ENCODE measurements at places on chromosomes 3 and 15.

DNA sequence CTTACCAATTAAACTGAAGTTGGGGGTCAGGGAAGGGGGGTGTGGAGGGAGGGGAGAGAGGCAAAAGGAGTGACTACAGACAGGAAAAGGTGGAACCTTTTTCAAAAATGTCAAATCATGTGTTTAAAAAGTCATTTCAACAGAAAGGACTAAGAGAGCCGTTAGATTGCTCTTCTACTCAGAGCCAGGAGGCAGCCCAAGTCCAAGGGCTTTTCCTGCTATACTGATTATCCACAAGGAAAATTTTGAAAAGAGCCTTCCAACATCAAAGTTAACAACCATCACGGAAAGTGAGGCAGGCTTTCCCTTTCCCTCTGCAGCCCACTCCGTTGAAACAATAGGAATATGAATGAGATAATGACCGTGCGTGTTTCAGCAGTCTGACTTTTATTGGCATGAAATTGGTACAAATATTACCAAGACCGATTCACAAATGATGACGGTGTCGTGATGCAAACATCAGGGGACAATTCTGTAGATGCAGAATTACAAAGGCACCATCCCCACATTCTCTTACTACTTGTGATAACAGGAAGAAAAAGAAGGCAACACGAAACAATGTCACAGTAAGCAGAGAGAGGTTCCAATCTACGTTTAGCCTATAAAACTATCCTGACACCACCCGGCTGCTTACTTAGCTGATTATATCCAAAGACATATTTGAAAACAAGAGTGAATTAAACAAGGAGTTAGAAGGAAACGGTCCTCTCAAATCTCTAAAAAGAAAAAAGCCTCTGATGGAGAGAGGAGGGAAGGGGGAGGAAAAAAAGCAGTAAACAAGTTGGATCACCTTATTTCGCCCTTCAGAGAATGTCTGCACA lies 453.7 kb downstream of the FOXP1 start:
- DNase-seq, result peak; percentile 66

DNA sequence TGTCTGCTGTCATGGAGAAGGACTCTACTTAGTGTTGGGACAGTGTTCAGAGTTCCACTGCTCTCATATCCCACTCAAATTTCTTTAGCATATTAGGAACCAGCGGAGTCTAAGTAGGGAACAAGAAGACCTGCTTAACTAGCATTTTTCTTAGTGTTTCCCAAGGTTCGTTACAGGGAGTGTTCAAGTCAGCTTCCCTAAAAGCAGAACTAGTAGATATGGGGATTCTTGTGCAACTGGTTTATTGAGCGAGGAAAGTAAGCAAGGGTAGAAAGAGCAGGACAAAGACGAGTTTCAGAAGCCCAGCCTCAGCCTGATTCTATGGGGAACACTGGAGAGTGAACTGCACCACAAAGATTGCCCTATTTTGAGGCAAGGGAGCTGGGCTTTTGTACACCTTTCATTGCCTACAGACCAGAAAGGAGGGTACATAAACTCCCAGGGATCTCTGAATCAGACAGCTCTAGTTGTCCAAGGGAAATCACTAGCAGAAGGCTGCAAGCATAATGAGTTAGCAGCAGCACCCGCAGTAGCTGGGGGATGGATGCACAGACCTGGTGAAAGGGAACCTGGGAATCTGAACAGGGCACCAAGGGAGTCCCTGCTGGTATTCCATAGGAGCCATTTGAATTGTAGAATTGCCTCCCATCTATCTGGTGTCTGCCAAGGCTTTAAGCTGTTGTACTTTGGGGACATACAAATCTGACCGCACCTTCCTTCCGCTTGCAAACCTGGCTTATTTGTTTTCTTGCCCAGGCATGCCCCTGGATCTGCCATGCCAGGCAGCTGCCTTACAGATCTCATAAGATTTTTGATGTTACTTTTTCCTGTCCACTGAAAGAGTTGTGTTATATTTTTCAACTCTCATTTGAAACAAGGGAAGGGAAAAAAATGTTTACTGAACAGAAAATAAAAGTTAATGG lies 15.1 kb downstream of the CMTM7 start:
- DNase-seq, result peak; percentile 22

- DNase-seq, result no peak
Observed at GRCh38 chr3:122533480-122533879, 18.7 kb upstream of the KPNA1 start.

GRCh38 chr3:89184151-89184995 lies 77.0 kb downstream of the EPHA3 start:
- DNase-seq, result no peak

GRCh38 chr3:150739877-150740645 lies 22.9 kb downstream of the SIAH2 start:
- no peak for DNase-seq

GRCh38 chr3:71166339-71167240 lies 416.9 kb downstream of the FOXP1 start:
- DNase-seq, result no peak

DNA sequence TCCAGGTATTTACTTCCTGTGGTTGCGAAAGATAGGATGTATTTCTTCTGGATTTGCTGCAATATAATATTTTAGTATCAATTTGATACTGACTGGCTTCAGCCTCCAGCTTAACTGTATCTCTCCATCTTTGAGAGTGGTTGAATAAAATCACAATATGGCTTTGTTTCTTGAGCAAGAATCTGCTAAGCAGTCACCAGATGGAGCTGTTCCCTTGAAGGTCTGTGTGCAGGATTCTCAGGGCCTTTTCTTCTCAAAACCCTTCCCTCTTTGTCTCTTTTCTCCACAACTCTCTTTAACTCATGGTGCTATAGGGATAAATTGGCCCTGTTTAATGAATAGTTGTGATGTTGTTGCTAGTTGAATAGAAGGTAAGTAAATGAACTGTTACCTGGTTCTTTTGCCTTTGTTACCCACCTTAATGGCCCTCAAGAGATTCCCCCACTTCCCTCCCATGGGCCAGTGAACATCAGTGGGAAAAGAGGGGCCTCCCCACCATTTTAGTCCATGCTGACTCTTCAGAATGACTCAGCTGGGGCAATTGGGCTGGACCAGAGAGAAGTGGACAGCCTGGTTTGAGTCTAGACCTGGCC lies 34.8 kb upstream of the RAB6B start:
- DNase-seq, result peak; percentile 44

DNA sequence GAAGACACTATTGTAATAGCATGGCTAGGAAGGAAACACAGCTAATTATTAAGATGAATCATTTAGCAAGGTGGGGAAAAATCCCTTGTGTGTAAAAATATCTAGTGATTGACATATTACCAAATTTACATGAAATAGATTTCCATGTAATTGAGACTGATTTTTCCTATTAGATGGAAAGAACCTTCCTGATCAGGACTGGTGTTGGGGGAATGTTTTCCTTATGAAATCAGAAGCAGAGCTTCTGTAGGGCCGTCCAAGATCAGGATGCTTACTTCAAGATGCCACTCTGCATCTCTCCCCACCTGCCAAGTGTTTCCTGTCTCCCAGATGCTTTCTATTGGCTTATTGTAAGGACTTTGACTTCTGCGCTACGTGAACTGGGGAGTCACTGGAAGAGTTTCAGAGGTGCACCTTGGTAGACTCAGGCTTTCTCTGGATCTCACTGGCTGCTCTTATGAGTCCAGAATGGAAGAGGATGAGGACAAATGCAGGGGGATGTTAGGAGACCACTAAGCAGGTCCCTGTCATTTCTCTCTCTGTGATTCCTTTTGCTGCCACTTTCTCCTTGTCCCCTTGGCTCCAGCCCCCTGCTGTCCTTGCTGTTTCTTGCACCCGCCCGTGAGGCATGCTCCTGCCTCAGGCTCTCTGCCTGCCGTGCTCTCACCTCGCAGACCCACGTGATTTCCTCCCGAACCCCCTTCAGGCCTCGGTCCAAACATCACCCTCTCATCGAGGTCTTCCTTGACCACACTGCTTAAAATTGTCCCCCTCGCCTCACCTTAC lies 30.1 kb downstream of the BTD start:
- DNase-seq, result no peak

DNA sequence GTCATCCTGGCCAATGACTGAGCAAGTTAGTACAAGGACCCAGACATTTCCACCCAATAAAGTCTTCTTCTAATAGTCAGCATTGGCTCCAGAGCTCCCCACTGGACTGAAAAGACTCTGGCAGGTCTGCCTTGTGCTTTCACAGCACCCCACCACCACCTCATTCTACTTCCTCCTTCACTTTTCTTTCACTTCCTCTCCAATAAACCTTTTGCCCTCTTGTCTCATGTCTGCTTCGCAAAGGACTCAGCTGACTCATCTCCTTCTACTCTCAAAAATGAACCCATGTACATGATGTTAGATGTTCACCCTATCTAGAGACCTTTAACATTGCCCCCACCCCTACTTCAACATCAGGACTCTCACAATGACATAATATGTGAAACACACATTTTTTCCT lies 181.0 kb upstream of the PPP2R3A start:
- DNase-seq, result no peak

GRCh38 chr15:37100109-37100965 lies at the start of gene MEIS2:
MEIS2 (minus strand) TSS chr15:37100549; CDS start chr15:37099466, 1,083 bp downstream.
- DNase-seq, result peak; percentile 92

DNA sequence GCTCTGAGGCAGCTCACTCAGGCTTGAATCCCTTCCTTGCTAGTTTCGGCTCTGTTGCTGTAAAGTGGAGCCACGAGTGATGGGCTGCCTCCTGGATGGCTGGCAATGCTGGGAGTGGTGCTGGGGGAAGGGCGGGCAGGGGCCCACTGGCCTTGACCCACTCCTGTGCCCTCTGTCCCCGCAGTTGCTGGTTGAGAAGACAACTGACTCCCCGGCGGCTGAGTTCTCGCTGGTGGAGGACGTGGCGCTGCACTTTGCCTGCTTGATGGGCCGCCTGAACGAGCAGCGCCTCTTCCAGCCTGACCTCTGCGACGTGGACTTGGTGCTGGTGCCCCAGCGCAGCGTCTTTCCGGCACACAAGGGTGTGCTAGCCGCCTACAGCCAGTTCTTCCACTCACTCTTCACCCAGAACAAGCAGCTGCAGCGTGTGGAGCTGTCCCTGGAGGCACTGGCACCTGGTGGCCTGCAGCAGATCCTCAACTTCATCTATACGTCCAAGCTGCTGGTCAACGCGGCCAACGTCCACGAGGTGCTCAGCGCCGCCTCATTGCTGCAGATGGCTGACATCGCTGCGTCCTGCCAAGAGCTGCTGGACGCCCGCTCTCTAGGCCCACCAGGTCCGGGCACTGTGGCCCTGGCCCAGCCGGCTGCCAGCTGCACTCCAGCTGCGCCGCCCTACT lies 4.7 kb downstream of the ZBTB47 start:
- peak; percentile 19 for DNase-seq

GRCh38 chr15:95556866-95557225 lies 773.7 kb upstream of the NR2F2 start:
- DNase-seq, result no peak

- DNase-seq, result no peak
Observed at GRCh38 chr3:186589856-186590579, 19.5 kb downstream of the DNAJB11 start.

- DNase-seq, result no peak
Observed at GRCh38 chr3:122052968-122053367, 2.2 kb upstream of the CD86 start.

DNA sequence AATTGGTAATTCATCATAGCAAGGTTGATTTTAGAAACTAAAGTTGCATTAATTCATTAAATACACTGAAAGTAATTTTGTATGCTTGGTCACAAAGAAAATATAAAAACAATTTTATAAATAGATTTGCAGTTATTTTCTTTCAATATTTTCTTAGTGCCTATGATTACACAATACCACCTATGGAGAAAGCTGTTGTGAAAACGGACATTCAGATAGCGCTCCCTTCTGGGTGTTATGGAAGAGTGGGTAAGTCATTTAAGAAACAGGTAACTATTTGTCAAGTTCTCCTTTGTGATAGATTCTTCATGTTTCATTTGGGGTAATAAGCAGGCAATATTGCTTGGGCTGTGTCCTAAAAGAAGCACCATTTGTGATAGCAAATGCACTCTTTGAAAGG lies 3.0 kb downstream of the DUT start:
- no peak for DNase-seq

- no peak for DNase-seq
Observed at GRCh38 chr3:46656778-46657556, 36.5 kb downstream of the ALS2CL start.

GRCh38 chr3:10411598-10412332 lies 90.9 kb upstream of the SEC13 start:
- no peak for DNase-seq

DNA sequence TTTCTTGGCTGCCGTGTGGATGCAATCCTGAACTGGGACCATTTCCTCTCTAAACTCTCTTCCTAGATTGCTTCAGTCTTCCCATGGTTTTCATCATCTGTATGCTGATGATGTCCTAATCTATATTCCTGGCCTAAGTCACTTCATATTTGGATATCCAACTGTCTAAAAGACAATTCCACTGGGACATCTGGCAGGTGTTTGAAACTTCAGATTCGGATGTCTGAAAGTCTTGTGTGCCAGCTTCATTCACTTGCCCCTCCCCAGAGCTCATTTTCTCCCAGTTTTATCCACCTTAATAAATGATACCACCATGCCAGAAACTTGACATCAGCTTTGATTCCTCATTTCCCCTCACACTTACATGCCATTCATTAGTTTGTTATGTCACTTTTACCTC lies 134.9 kb upstream of the PTX3 start:
- no peak for DNase-seq

GRCh38 chr15:60297047-60297446 lies 100.7 kb downstream of the ANXA2 start:
- DNase-seq, result no peak

DNA sequence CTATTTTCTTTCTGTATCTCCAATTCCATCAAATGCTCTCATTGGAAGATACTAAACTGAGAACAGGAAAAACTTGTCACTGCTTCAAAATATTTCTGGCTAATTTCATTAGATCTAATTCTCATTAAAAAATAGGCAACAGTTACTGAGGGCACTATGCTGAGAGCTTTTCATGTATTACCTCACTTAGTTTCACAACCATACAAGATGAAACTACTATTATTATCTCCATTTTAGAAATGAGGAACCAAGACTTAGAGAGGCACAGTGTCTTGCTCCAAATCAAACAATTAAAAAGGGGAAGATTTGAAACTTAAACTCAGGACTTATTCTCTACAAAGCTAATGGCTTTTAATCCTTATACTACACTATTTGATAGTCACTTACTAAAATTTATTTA lies 7.2 kb upstream of the OTOL1 start:
- DNase-seq, result no peak

DNA sequence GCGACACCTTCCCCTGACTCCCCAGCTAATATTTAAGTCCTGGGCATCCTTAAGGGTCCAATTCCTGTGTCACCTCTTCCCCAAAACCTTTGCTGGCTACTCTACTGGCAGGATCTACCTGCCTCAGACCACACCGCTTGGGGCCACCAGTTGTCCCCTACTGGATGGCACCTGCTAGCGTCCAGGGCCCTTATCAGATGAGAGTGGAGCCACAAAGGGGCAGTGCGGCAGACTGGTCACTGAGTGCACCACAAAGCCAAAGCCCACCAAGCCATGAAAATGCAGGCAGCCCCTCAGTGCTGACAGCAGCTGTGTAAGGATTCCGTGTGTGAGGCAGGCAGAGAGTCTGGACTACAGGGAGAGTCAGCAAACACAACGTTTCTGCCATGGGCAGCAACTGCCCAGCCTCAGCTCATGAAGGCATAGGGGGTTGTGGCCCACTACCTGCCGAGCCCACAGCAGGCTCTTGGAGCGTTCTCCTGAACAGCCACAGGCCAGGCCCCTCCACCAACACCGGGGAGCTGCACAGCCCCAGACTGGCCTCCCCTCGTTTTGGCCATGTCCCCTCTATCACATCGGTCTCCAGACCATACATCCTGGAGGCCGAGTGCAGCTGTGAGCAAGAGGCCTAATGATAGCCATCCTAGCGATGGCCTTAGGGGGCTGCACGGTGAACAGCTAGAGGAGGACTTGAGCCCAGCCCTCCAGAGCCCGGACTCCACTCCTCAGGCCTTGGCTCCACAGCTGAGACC lies 32.3 kb downstream of the ALDH1L1 start:
- DNase-seq, result no peak

GRCh38 chr3:129837065-129837642 lies 56.4 kb downstream of the TMCC1 start:
- no peak for DNase-seq
